ENCODE measurements at places on chromosomes 2 and 18.

DNA sequence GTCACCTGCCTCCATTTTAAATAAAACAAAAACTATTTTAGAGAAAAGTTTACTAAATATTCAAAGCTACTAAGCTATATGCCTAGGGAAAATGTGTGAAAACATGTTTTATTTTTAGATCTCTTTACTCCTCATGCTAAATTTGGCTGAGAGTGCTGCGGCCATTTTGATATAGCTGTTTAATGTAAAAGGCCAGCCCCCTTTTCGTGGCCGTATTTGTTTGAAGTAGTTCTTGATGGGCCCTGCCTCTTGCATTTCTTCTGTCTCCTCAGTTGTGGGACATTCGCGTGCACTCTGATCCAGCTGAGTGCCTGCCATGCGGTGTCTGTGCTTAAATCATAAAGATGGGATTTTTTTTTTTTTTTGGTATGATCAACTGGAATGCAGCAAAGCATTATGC is 64.0 kb downstream of the ZNF407 start:
- no peak for DNase-seq

GRCh38 chr2:26616706-26617587 is 24.2 kb downstream of the CIB4 start:
- DNase-seq, result no peak

DNA sequence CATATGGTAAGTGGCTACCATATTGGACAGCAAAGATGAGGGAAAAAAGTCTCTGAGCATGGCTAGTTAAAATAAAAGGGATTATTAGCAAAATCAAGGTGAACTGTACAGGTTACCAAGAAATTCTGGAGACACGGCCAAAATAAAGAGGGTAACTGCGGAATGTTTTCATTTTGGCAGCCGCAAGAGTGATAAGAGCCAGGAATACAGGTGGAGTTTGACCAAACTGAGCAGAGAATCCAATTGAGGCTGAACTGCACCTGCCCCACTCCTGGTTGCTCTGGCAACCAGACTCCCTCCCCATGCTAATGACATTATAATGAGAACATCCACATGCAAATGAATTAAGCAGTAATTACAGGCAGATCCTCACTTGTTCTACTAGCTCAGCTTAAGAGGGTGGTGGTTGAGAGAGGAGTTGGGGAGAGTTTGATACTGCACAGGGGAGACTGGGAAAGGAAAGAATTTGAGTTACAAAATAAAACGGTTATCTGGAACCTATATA is 18.8 kb upstream of the EPHA4 start:
- no peak for DNase-seq

DNA sequence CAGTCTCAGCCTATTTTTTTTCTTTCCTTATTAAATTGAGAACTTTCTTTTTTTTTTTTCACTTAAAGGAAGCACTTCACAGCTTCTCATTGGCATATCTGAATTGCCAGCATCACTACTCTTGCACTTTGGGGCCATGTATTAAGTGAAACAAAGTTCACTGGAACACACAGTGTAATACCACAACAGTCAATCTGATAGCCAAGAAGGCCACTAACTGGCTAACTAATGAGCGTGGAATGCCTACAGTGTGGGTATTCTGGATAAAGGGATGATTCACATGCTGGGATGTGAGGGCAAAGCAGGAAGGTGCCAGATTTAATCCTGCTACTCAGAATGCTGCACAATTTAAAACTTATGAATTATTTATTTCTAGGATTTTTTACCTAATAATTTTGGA is 11.7 kb upstream of the C18orf63 start:
- no peak for DNase-seq

DNA sequence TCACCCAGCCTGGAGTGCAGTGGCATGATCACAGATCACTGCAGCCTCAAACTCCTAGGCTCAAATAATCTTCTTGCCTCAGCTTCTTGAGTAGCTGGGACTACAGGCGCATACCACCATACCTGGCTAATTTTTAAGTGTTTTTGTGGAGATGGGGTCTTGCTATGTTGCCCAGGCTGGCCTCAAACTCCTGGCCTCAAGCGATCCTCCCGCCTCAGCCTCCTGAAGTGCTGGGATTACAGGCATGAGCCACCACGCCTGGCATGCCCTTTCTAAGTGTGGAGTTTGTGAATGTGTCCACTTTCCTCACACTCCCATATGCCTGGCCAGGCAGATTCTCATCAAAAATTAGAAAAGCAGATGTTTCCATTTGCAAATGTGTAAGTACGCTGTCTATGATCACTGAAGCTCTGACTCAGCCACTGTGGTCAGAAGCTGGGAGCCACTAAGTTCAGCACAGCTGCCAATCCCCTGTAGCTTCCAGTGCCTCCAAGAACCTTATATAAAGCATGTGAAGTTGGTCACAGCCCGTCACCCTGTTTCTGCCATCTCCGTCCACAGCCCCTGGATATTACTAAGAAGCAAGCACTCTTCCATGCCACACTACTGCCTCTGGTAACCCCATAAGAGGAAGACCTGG is 155.4 kb downstream of the FAM210A start:
- DNase-seq, result no peak

DNA sequence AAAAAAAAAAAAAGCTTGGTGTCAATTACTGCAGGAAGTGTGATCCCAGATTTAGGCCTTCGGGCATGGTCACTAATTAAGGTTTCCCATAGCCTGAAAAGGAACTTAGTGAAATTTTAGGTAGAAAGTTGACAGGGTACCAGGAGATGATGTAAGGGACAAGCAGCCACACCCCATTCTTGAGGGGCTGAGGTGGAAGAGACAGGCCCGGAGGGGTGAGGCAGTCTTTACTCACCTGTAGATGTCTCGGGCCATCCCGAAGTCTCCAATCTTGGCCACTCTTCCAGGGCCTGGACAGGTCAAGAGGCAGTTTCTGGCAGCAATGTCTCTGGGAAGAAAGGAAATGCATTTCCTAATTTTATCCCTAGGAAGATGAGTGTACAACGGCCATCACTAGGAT is 94.3 kb downstream of the CLIP4 start:
- no peak for DNase-seq

- no peak for DNase-seq
These were observed 133.4 kb upstream of the NABP1 start for GRCh38 chr2:191544461-191545062.

GRCh38 chr2:222038067-222038802 is 260.6 kb downstream of the PAX3 start:
- no peak for DNase-seq

DNA sequence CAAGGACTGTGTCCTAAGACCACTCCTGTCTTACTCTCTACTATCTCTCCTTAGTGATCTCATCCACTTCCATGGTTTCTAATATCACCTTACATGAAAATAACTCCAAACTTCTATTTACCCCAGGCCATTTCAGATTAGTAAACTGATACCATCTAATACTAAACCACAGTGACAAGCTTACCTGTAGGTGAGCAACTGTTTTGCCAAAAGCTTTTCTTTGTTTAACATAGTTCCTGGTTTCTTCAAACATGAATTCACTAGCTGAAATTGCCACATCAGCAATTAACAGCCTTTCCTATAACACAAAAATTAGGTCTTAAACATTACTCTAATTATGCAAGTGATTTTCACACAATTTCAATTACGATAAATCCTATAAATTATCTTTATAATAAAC is 22.1 kb downstream of the ACADL start:
- DNase-seq, result no peak

GRCh38 chr2:33500177-33500576 is 23.7 kb downstream of the RASGRP3 start:
- DNase-seq, result no peak
